ENCODE measurements at places on chromosomes 12 and 14.

DNA sequence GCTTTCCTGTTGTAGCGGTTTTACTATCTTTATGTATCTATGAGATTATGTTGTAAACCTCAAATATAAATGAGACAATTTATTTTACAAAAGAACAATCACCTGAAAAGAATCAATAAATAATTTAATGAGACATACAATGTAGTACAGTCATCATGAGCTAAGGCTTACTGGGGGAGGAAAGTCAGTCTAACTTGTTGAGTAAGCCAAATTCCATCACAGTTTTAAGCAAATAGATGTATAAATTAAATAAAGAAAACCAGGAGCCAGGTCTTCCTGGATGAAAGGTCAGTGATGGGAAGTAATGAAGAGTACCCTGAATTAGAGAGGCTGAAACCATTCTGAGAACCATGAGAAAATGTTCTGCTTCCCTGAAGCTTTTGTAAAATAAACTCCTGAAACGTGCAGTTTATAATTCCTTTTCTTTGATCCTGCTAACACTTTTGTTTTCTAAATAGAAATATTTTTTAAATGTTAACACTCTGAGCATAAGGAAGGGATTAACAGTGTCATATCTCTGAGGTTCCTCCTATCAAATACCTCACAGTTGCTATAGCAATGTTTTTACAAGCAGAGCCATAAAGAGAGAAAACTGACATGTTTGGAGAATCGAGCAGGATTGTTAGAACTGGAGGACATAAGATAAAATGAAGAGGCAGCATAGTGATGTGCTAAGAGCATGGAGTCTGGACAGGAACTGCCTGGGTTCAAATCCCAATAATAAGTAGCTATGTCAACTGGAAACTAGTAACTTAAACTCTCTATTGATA lies 444.9 kb upstream of the FOXG1 start:
- no peak for DNase-seq

- no peak for DNase-seq
Observed at GRCh38 chr14:22131749-22132476, 457.1 kb downstream of the DAD1 start.

DNA sequence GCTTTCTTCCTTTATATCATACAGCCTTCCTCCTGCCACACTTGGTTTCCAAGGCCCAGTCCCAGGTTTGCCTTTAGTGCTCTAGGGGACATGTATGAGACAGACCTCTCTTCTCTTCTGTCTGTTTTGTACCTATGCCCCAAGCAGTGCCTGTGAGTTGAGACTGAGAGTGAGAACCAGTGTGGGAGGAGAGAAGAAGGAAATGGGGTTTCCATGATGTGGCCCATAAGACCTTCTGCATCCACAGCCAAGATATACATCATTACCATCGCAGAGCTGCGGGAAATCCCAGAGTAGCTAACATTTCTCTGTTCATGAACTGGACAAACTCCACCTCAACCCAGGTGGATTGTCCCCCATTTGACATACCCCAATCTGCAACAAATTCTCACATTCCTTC lies 2.8 kb downstream of the TESPA1 start:
- peak; percentile 19 for DNase-seq

DNA sequence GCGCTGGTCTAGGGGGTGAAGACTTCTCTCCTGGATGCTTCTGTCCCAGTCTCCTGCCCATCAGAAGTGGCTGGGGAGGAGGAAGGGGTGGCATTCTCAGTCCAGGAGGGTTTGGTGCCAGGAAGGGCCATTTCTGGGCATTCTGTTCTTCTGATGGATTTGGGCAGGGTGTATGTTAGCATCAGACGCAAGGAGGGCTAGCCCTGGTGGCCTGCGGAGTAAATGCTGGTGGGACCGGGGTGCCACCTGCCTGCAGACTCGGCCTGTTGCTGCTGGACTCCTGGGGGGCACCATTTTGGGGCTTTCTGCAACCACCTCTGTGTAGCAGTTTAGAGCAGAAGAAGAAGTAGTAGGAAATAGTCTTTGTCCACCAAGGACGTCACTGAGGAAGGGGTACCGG lies 31.7 kb downstream of the AACS start:
- no peak for DNase-seq

DNA sequence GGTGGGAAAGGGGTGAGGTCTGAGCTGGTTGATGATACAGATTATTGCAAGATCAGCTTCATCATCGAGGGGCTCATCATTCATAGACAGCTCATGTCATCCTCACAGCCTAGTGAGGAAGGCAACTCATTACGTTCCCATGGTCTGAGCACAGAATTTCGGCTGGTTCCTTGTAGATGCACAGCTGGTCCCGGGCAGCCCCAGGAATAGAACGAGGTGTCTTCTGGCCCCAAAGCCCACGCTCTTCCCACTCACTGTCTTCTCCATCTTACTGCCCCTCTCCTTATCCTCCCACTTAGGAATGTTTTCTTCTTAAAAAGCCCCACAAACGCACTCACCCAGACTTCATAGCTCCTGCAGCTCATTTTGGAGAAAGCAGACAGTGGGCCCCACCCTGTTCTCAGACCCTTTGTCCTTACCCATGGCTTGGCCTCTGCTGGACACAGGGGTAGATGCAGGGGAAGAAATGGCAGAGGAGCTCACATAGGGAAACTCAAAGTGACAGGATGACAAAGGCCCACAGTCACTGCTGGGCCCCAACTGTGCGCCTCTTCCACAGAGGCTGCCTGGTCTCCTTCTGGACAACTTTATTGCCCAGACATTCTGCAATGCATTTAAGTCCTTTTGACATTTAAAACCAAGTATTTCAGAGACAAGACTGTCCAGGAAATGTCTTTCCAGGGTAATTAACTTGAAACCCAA lies 162.2 kb downstream of the ADGRD1 start:
- no peak for DNase-seq

GRCh38 chr12:109752117-109753053 lies 38.8 kb downstream of the FAM222A start:
- DNase-seq = no peak

DNA sequence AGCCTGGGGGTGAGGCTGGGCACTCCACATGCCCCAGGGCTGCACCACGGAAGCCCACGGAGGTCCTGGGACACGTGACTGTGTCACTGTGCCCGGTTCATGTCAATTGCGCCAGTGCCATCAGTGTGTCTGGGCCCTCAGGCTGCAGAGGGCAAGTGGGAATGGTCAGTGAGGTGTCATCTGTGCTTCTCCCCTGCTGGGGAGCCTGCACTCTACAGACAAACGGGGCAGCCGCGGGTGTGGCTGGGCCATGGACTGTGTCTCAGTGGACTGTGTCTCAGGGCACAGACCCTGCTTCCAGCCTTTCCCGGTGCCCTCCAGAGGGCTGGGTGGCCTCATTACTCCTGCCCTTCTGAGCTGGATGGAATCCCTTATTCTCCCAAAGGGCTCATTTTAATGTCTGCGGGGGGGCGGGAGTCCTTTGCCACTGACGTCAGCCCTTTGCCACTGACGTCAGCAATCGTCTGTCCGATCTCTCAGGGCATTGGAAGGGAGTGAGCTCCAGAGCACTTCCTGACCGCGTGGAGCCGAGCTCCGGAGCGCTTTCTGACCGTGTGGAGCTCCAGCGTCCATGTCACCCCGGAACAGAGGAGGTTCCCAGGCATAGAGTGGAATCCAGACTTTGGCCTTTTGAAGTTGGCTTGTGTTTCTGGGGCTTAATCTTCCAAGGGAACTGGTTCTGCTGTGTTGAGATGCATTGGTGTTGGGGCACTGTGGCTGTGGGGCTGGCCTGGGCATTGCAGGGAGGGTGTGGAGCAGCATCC lies 72.4 kb downstream of the ADGRD1 start:
- DNase-seq = no peak

DNA sequence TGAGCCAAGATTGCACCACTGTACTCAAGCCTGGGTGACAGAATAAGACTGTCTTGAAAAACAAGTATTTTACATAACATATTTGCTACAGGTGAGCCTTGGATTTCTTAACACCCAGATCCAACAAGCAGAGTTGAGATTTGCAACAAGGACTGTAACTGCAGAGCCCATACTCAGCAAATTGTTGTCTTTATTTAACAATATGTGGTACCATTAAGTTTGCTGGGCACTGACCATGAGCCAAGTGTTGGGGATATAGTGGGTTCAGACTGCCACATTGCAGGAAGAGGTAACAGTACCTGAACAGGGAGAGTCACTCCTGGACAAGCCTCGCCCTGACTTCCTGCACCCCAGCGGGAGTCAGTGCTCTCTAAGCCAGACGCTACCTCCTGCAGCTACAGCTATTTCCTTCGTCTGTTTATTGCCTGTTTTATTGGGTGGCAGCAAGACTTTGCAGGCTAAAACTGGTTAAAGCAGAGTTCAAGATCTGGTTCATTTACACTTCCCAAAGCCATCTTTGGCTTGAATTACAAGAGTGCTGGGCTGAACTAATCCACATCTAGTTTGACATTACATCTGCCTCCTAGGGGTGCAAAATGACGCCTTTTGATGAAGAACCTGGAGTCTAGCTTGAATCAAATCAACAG lies 12.5 kb downstream of the AHSA1 start:
- no peak for DNase-seq

- no peak for DNase-seq
Observed at GRCh38 chr14:52862632-52863333, 71.4 kb upstream of the GNPNAT1 start.

DNA sequence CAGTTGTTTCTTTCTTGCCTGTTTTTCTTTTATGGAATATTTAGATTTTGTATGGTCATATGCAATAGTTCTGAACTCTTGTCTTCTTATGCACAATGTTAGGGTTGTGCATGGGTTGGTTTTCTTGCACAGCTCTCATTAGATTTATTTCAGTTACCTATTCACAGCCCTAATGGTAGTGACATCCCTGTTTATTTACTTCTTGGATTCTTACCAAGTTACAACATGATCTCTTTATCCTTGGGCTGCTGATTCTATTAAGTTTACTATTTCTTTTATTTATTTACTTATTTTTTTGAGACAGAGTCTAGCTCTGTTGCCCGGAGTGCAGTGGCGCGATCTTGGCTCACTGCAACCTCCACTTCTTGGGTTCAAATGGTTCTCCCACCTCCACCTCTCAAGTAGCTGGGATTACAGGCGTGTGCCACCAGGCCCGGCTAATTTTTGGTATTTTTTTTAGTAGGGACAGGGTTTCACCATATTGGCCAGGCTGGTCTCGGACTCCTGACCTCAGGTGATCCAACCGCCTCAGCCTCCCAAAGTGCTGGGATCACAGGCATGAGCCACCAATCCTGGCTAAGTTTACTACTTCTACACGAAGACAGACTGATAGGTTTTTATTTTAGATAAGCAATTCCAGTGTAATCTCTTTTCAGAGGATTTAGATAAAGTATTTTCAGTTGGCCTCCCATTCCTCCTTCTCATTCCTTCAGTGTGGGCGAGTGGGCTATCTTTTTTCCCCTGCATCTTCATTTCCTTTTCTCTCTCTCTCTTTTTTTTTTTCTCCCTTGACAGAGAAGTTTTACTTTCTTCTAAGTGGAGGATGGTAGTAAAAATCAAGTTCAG lies 395.1 kb upstream of the RGS6 start:
- no peak for DNase-seq

DNA sequence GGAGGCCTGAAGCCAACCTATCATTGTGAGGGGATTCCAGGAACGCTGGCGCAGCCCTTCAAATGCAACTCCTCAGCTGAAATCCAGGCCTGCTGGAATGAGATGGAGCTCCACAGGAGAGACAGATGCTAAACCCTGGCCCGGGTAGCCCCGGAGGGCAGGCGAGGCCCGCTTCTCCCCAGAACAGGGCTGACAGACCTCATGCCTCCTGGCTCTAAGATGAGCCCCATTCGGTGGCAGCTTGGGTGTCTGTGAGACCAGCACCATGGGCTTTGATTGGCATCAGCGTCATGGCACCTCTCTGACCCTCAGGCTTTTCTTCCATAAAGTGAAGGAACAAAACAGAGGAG lies 382.2 kb downstream of the BCL11B start:
- no peak for DNase-seq
